NCI-H146 (cell line): ENCODE measurements at places on chromosomes 1 and 21.

DNA sequence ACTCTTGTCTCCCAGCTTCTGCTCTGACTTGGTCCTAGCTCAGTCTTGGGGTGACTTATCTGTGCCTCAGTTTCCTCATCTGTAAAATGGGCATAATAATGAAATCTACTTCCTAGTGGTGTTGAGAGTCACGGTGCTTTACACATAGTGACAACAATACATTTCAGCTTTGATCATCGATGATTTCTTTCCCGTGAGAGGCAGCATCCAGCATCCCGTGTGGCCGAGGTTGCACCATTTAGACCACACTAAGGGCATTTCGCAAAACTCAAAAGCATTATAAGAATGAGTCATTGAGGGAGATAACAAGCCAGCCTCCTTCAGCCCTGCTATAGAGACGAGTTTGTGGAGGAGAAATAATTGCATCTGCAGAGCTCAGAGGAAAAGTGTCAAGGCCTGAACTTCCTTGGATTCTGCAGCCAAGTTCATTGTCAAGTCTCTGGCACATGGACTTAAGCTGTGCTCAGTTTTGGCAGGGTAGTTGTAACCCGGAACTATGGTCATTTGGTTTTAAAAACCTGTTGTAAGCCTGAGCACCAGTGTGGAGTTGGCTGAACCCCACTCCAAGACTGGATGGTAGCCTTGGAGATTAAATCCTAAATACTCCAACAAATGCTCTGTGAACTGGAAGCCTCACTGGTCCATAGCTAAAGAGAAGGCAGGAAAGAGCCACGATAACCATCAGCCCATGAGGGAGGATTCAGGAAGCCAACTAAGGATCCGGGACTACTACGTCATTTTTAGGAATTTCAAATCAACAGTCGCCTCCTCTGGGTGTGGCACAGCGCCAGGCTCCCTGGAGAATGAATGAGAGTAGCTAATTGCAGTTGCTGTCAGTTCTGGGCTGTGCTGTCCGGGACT, 64.2 kb downstream of the TCP10L start:
- peak; percentile 15 for DNase-seq

DNA sequence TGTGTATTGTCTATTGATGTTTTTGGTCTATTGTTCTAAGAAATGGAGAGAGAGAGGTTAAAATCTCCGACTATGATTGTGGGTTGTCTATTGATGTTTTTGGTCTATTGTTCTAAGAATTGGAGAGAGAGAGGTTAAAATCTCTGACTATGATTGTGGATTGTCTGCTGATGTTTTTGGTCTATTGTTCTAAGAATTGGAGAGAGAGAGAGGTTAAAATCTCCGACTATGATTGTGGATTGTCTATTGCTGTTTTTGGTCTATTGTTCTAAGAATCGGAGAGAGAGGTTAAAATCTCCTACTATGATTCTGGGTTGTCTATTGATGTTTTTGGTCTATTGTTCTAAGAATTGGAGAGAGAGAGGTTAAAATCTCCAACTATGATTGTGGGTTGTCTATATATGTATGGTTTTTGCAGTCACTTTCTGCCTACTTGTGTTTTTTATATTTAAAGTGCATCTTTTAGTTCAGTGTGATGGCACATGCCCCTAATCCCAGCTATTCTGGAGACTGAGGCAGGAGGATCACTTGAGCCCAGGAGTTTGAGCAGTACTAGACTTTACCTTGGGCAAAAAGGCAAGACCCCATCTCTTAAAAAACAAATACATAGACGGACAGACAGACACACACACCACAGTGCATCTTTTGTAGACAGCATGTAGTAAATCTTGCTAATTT, 16.2 kb downstream of the C1orf159 start:
- no peak for DNase-seq

- DNase-seq, result no peak
Observed at GRCh38 chr21:19124691-19125090, 721.1 kb upstream of the TMPRSS15 start.

DNA sequence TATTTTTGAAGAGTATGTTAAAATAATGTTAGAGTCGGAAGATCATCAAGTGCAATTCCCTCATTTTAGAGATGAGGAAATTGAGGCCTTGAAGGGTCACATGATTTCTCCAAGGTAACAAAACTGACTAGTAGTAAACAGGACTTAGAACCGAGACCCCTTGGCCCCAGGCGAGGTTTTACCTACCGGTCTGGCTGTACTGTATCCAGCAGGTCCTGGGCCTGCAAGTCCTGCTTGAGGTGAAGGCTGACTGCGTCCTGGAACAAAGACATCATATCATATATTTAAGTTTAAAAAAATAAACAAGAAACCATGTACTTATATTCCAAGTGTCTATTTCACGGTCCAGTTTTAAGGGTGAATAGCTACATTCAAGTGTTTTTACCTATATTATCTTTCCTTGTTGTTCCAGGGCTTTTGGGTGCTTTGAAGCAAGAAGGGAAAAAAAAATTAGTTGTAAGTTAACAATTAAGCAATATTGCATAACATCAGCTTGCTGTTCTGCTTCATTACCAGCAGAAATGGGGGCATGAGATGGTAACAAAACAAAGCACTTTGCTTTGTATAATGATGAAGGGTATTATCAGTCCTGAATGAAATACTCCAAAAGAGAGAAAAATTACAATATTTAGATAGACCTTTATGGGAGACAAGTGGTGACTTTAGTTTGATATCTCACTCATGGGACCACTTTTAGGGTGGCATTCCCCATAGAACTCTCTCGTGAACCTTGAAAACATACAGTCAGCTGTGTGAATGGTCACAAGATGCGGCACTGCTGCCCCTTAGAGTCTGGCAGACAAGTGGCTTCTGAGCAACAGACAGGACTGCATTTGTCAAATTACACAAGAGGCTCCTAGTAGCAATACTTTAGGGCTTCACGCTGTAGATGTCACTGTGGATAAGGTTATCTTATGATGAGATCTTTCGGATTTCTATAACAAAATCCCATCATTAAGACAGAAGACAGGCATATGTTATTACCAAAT, 29.8 kb upstream of the CFAP298 start:
- DNase-seq, result no peak

DNA sequence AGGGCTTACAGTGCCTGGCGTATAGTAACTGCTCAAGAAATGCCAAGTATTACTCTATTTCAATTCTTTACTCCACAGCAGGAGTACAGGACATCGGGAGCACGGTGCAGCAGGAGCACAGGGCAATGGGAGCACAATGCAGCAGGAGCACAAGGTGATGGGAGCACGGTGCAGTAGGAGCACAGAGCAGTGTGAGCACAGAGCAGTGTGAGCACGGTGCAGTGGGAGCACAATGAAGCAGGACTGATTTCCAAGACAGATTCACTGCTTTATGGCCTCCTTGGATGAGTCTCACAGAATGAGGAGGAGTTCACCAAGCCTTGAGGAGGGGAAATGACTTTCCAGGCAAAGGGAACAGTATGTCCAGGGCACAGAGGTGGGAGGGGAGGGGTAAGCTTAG, 5.0 kb upstream of the PAQR7 start:
- no peak for DNase-seq

DNA sequence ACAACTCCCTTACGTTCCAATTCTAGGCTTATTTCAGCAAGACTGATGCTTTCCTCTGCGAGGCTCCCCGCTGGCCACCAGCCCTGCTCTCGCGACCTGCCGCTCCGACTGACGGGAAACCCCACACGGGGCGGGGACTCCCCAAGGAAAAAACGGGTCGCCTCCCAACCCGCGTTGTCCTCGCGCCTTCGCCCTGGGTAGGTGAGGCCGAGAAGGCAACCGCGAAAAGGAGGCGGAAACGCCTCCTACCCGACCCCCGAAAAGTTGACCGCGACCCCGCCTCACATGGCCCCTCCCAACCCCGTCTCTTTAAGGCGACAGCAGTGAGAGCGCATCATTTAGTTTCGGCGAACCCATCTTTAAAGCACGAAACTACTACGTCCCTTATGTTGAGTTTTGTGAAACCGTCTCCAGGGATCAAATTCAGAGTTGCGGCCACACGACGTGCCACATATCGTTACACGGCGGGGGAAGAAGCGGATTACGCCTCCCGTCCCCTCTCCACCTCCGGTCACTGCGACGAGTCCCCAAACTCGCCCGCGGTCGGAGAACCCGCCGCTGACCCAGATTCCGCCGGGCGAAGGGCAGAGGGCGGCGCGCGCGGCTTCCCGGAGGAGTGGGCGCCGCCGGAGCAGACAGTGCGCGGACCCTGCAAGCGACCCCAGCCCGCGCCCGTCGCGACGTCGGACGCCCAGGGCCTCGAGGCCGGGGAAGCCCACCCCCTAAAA, 1.2 kb downstream of the ANP32E start:
- peak; percentile 60 for DNase-seq

- peak; percentile 89 for DNase-seq
Observed at GRCh38 chr1:44327679-44328491, 27.2 kb downstream of the ERI3 start.

GRCh38 chr1:230761443-230762167, 14.4 kb downstream of the CAPN9 start:
- no peak for DNase-seq

DNA sequence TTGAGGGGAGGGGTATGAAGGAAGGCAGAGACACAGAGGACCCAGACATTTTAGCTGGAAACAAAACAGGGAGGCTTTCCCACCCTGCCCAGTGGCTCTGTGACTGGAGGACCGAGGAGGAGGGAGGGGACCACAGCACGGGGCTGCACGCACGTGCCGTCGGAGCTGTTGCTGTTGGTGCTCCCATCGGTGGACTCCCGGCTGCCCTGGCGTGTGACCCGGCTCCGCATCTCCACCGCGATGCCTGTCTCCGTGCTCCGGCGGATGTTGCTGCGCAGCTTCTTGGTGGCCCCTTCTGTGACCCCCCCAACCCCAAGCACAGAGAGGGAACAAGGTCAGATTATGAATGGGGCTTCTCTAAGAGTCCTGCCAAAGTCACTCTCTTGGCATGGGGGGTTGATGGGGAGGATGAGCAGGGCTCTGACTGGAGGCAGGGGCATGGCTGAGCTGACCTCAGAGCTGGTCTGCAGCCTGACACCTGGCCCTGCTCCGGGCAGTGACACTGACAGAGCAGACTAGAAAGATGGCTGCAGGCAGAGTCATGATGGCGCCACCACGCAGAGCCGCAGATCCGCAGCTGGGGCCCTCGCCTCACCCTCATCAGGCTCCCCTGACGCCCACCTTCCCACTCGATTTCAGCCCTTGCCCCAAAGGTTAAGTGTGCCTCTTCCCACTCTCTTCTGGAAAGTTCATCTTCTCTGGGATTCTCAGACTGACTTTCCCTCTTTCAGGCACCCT, 29.6 kb downstream of the RIMS3 start:
- no peak for DNase-seq

DNA sequence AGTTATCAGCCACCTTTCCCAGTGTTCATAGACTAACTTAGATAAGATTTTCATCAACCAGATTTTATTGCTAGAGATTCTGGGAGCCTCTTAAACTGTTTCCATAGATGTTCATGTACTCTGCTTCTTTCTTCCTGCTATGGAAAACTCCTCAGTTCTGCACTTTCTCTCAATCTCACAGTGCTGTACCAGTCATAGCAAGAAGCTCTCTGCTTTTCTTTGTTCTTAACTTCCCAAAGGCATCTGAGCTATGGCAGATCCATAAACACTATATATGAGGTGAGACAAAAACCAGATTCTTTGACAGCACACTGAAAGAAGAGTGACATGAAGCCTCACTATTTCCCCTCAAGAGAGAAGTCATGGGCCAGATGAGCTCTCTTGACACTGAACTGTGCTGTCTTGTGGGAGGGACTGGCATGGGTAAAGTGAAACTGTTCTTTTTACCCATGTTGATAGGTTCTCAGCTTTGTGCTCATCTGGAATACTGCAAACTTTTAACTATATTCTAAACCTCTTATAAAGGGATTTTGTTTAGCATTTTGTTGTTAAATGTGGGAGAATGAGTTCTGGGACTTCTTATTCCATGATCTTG, 64.2 kb upstream of the LYPLAL1 start:
- no peak for DNase-seq

DNA sequence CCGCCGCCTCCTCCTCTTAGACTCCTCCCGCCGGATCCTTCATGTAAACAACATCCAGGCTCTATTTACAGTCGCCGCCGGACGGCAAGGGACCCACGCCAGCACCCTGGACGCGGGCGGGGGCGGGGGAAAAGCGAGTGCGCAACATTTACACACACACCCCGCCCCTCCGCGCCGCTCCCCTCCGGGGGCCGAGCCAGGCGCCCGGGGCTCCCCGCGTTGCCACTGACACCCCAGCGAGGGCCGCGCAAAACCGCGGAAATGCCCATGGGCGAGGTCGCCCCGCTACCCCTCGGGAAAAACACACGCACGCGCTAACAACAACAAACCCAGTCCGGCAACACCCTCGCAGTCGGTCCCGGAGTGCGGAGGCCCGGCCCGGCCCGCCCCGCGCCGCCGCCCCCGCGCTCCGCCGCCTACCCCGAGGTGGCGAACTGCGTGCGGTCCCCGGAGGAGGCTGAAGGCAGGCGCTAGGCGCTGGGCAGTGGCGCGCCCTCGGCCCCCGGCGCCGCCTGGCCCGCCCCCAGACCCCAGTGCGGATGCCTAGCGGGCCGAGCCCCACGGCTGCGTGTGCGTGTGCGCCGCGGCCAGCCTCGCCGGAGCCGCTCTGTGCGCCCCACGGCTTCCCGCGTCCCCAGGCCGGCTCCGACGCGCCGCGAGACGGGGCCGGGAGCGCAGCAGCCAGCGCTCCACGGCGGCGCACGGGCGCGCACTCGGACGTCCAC, 81.1 kb upstream of the AK4 start:
- peak; percentile 64 for DNase-seq

DNA sequence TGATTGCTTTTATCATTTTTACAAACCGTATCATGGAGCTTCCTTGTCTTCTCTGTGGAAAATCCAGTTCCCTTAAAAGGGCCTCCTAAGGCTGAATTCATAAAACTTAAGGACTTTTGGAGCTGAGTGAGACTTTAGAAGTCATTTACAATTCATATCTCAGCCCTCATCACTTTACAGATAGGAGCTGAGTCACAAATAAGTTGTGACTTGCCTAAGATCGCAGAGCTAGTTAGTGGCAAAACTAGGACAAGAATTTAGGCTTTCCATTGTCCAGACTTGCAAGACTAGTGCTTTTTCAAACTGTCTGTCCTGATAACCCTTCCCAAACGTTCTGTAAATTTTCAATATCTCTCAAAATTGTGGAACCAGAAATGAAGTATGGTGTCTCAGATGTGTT, 37.3 kb downstream of the C1orf21 start:
- no peak for DNase-seq

DNA sequence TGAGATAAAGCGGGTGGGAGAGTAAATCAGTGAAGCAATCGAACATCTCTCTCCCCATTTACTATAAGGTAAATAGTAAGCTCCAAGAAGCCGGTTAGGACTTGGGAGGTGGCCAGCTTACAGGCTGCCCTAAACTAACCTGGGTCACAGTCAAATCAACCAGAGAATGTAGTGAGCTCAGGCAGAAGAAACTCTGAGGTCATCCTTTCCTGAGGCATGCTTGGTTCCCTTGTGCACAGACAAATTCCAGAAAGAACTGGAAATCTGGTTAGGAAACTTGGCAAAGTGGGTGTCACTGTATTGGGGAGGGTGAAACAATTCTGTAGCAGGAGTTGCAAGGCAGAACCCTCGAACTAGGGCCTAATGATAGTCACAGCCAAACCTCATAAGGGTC, 72.5 kb downstream of the NTMT2 start:
- DNase-seq, result no peak

GRCh38 chr21:16079830-16080229, 350.0 kb downstream of the USP25 start:
- no peak for DNase-seq
